ENCODE measurements at places on chromosomes 5 and 9. TPM values are rescaled to one million over a fixed set of nuclear protein-coding genes. Genes with fewer than 3 reads are reported as not detected.

DNA sequence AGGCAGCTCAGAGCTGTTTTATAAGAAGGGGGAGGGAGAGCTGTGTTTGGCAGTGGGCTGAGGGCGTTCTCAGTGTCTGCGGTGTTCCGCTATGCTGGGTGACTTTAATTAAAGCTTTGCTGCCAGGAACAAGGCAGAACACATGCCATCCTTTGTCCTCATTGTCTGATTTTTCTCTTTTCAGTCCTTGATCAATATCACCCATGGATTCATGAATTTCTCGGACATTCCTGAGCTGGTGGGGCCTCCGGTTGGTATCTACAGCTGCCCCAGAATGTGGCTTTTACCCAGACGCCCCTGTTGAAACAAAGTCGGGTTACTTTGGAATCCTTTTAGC lies 66.5 kb upstream of the TGFBR1 start:
- H3K36me3 ChIP-seq, result no peaks in the 10 kb centered on the region
- H3K27me3 ChIP-seq, result peaks cover 4% of the 10 kb centered on the region
- H3K27ac ChIP-seq, result no peak overlapping the region
- H3K4me3 ChIP-seq, result no peak overlapping the region
- no peak for ATAC-seq

The TSSK1B gene
- not detected for total RNA-seq

DNA sequence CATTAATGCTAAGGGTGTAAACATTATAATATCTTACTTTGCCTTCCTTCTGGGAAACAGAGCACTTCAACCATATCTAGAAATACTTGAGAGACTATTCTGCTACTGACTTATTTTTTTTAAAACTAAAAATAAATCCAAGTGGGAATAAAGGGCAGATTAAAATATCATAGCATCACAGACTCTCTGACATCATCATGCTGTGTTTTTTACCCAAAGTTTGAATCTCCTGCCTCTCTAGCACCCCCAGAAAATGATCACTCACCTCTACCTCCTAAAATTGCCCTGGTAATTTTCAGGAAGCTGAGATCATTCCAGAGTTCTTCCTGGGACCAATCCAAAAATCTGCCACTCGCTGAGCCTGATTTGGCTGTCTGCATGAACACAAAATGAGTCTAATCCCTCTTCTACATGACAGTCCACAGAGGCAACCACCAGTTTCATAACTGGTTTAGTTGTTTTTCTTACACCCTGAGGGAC lies 813.8 kb upstream of the DMAC1 start:
- no peak overlapping the region for H3K27ac ChIP-seq
- H3K4me3 ChIP-seq, result no peak overlapping the region
- no peaks in the 10 kb centered on the region for H3K36me3 ChIP-seq
- no peaks in the 10 kb centered on the region for H3K4me1 ChIP-seq
- peaks cover 14% of the 10 kb centered on the region for H3K27me3 ChIP-seq

The LRRC14B gene
- not detected for total RNA-seq

The CARTPT gene
- not detected for total RNA-seq

- H3K36me3 ChIP-seq, result peaks cover 6% of the 10 kb centered on the region
- H3K27ac ChIP-seq, result no peak overlapping the region
- ATAC-seq, result no peak
- H3K4me1 ChIP-seq, result no peaks in the 10 kb centered on the region
- peaks cover 57% of the 10 kb centered on the region for H3K27me3 ChIP-seq
Measured at GRCh38 chr9:121601194-121601593, 50.2 kb upstream of the DAB2IP start.
